ENCODE measurements at places on chromosomes 5 and 9.

- H3K36me3 ChIP-seq, result peaks cover 6% of the 10 kb centered on the region
- H3K4me1 ChIP-seq, result peaks cover 3% of the 10 kb centered on the region
- no peak for DNase-seq
- no peak overlapping the region for H3K4me3 ChIP-seq
These were observed 154.9 kb upstream of the VLDLR start for GRCh38 chr9:2466703-2467102.

DNA sequence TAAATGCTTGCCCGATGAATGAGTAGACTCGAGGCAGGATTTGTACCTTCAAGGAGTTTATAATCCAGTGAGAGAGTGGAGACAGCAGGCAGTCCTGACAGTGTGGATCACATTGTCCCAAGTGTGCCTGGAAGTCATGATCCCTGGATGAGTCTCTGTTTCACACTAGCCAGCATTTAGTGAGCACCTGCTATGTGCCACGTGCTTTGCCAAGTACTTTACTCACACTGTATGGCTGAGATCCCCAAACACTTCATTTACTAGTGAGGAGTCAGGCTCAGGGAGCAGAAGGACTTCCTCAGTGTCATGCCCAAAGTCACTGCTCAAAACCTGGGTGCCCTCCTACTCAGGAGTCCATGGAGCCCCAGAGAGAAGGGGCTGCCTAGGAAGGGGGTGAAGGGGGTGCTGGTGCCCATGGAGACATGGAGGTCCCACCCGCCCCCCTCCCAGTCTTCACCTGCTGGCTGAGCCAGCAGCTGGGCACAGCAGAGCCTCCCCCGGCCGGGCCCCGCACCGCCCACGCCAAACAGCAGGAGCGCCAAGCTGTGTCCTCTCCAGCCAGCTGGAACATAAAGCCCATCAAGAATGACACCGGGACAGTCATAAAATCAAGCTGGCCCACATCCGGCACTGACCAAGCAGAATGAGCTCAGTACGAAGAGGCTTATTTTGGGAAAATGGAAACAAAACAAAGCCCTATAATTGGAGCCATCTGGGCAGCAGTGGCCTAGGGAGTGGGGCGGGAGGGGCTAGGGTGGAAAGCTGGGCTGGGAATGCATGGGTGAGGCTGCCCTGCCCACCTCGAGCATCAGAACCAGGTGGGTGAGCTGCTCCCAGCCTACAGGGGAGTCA is 10.6 kb downstream of the LAMC3 start:
- no peaks in the 10 kb centered on the region for H3K4me1 ChIP-seq
- no peak overlapping the region for H3K27ac ChIP-seq
- H3K36me3 ChIP-seq, result peaks cover 3% of the 10 kb centered on the region
- peaks cover 39% of the 10 kb centered on the region for H3K27me3 ChIP-seq
- H3K4me3 ChIP-seq, result no peak overlapping the region

DNA sequence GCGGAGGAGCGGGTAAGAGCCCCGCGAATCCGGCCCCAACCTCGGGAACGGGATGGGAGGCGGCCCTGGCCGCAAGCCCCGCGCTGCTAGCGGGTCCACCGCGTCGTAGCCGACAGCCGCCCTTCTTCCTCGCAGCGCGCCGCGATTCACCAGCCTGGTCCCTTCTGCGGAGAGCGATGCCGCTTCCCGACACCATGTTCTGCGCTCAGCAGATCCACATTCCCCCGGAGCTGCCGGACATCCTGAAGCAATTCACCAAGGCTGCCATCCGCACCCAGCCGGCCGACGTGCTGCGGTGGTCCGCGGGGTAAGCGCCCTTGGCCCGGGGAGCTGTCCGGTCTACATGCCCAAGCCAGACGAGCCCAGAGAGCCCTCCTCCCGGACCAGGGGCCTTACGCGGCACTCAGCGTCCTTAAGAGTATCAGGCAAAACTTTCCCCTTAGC is 335 bp downstream of the ROPN1L start:
- H3K36me3 ChIP-seq, result no peaks in the 10 kb centered on the region
- H3K4me3 ChIP-seq, result peak overlapping the region; percentile 92
- peaks cover 42% of the 10 kb centered on the region for H3K4me1 ChIP-seq
- peak overlapping the region; percentile 14 for H3K27ac ChIP-seq

GRCh38 chr5:150485693-150486401 is 22.1 kb upstream of the NDST1 start:
- H3K36me3 ChIP-seq, result peaks cover 6% of the 10 kb centered on the region
- H3K4me3 ChIP-seq, result peak overlapping the region; percentile 86
- DNase-seq, result peak; percentile 13

DNA sequence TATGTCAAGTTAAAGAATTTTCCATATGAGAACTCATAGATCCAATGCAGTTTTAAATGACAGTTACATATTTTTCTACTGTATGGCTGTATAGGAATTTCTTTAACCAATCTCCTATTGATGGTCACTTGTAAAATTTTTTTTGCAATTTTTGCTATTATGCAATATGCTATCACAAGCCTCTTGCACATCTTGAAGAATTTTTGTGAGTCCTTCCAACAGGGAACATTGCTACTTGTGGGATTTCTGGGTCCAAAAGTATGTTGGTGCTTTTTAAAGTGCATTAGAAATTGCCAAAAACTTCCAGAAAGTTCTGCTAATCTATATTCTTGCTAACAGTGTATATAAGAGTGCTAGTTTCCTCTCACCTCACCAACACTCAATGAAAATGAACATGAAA is 65.1 kb downstream of the NPR3 start:
- no peaks in the 10 kb centered on the region for H3K36me3 ChIP-seq
- H3K4me1 ChIP-seq, result no peaks in the 10 kb centered on the region
- H3K27ac ChIP-seq, result no peak overlapping the region
- DNase-seq, result no peak
- H3K27me3 ChIP-seq, result no peaks in the 10 kb centered on the region

DNA sequence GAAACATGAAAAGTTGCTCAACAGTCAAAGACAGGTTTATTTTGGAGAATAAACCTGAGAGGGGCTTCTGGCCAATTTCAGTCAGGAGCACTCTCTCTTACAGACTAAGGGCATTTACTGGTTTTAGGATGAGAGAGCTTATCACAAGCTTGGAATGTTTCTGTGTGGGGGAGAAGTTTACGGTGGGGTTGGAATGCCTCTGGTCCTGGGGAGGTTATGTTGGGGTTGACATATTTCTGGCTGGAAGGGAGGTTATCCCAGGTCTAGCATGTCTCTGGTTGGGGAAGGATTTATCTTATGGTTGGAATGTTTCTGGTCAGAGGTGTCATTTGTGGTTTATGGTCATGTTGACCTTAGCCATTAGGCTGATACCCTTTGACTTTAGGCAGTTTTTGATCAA is 1867.3 kb downstream of the EFNA5 start:
- no peak for DNase-seq
- H3K27ac ChIP-seq, result no peak overlapping the region
- no peaks in the 10 kb centered on the region for H3K27me3 ChIP-seq
- H3K4me3 ChIP-seq, result no peak overlapping the region
- H3K4me1 ChIP-seq, result no peaks in the 10 kb centered on the region

GRCh38 chr9:91150998-91151717 is 210.6 kb downstream of the AUH start:
- H3K36me3 ChIP-seq, result peaks cover 3% of the 10 kb centered on the region
- no peak for DNase-seq
- H3K4me3 ChIP-seq, result no peak overlapping the region
- no peaks in the 10 kb centered on the region for H3K27me3 ChIP-seq
- peaks cover 26% of the 10 kb centered on the region for H3K4me1 ChIP-seq
- H3K27ac ChIP-seq, result peak overlapping the region; percentile 41

- no peaks in the 10 kb centered on the region for H3K36me3 ChIP-seq
- peaks cover 2% of the 10 kb centered on the region for H3K4me1 ChIP-seq
- H3K27ac ChIP-seq, result no peak overlapping the region
- H3K27me3 ChIP-seq, result peaks cover 59% of the 10 kb centered on the region
These were observed 137.4 kb downstream of the SCAMP1 start for GRCh38 chr5:78497573-78498533.

DNA sequence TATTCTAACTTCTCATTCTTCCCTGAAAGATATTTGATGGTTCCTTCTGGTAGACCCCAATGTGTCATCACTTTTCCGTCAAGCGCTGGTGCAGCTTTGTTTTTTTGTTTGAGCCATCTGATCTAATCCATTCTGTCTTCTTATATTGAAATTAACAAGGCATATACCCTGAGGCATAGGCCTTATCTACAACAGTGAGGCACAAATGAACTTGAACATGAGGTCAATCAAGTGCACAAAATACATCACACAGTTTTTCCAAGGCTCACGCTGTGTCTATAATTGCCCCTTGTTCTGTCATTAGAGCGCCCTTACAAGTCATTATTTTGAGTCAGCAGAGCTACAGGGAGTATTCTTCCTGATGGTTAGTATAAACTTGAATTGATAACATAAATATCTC is 406.6 kb downstream of the MAT2B start:
- H3K4me1 ChIP-seq, result no peaks in the 10 kb centered on the region
- H3K4me3 ChIP-seq, result no peak overlapping the region
- no peaks in the 10 kb centered on the region for H3K27me3 ChIP-seq
- no peak overlapping the region for H3K27ac ChIP-seq
